Stimulated activated CD8-positive, alpha-beta memory T cell treated with anti-CD3 and anti-CD28 coated beads, Interleukin-4, amount 100 ng/mL, for 4 hours (primary cell): ENCODE measurements at places on chromosomes 6 and 20.

GRCh38 chr20:45963059-45964005, 8.7 kb downstream of the ZNF335 start:
- DNase-seq: no peak

DNA sequence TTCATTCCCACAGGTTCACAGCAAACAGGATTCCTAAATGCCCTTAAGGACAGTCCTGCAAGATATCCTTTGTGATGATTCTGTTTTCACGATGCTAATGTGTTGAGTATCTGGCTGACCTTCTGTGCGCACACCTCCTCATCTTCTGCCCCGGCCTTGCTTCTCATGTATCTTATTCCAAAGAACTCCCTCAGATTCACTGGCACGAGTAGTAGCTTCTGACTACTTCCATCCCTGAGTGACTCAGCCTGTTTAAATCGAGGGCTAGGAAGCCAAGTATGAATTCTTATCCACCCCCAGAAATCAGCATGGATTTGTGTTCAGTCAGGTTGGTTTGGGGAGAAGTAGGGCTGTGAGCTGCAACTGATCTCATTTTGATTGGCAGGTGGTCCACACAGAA, 190.2 kb upstream of the SNX9 start:
- DNase-seq: no peak

DNA sequence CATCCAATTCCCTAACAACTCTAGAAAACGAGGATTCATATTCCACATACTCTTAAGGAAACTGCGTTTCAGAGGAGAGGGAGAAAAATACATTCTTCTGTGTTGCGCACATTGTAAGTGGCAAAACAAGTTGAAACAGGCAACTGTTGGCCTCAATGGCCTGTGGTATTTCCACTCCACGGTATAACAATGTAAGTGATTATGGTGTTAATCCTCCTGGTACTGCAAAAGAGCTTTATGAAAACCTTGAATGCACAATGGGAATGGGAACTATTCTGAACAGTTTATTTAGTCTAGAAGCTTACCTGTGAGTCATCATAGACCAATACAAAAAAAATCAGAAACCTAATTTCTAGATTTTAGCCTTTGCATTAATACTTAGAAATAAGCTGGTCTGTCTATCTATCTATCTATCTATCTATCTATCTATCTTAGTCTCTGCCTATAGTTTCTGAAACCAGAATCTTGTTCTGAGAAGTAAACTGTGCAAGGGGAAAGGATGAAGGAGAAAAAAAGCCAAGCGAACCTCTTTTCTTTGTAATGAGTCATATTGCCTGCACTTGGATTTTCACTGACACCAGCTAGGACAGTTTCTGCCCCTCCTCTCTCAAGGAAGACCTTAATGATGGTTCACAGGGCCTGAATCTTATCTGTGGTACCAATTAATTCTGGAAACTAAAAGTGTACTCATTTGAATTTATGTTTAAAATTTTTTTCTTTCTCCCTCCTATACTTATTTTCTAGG, 101.5 kb downstream of the RNF144B start:
- no peak for DNase-seq

DNA sequence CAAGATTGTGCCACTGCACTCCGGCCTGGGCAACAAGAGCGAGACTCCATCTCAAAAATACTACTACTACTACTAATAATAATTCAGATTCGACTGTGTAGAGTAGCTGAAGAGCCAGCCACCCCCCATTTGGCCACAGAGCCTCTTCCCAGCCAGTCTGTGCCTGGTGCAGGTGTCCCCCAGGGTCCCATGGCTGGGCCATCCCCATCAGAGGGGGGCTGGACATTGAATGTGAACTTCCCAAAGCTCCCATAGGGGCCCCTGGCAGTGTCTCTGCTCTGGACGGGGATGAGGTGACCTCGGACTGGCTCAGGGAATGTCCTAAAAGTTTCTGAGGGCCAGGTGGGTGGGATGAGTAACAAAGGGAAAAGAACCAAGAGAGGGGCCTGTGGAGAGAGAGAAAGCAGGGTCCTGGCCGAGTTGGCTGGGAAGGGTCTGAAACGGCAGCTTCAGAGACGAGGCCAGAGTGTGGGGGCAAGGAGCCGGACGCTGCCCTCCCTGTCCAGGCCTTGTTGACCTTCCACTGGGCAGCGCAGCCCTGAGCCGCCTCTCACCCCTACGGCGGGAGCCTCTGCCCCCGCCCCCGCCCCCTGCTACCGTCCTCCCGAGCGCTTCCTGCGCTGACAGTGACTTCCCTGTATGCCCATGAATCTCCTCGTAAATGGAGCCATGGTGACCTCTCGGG, 24.9 kb upstream of the PCMTD2 start:
- DNase-seq: no peak

DNA sequence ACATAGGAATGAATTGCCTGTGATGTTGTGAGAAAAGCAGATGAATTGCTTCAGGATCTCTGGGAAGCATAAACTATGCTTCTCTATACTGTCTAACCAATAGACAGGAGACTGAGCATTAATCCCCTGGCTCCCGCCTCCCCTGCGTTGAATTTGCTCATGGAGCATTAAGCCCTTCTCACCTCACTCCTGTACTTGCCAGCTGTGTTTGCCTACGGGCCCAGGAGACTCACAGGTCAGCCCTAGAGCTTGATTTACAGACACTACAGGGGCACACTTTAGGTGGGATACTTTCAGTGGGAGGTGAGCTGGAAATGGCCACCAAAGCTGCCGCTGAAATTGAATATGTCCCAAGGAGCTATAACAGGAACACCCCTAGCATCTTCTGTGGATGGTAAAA, 418.7 kb downstream of the CBLN4 start:
- no peak for DNase-seq

DNA sequence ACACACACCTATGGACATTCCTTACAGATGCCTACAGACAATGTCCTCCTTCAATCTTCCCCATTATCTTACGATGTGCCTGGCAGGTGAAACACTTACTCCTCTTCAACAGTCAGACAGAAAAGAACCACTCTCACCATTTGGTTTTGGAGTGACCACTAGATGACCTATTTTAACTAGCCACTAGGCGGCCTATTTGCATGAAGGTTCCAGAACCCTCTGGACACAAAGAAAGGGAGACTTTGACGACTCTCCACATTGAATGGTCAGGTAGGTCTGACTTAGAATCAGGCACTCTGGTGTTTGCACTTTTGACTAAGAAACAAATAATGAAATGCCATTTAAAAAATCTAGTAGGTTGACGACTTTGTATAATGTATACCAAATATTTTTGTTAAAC, 42.0 kb downstream of the PNLDC1 start:
- DNase-seq: no peak

GRCh38 chr6:73566954-73567591, 46.2 kb upstream of the EEF1A1 start:
- DNase-seq: no peak

GRCh38 chr6:69887026-69887425, 20.7 kb downstream of the COL19A1 start:
- DNase-seq: no peak

DNA sequence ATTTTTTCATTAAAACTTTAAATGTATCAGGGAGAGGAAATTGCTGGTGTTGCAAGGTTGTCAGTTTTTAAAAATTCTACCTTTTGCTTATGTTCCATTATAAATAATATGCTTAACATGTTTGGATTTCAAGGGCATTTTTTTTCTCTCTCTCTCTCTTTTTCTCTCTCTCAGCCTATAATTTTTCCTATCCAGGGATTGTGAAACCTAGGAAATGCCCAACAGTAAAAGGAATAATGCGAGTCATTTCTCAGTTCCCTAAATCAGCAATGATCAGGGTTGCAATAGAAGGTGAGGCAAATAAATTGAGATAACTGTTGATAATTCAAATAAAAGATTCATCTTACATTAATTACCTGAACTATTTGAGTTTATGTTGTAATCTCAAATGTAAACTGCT, 53.2 kb upstream of the IFNGR1 start:
- no peak for DNase-seq

GRCh38 chr6:167963589-167964057, 33.8 kb upstream of the KIF25 start:
- DNase-seq: no peak

- no peak for DNase-seq
Observed at GRCh38 chr6:29861521-29862255, 34.1 kb downstream of the HLA-G start.

- DNase-seq: no peak
Observed at GRCh38 chr6:113290684-113291083, 566.5 kb upstream of the MARCKS start.

GRCh38 chr6:19391926-19392325, 445.2 kb upstream of the ID4 start:
- no peak for DNase-seq

DNA sequence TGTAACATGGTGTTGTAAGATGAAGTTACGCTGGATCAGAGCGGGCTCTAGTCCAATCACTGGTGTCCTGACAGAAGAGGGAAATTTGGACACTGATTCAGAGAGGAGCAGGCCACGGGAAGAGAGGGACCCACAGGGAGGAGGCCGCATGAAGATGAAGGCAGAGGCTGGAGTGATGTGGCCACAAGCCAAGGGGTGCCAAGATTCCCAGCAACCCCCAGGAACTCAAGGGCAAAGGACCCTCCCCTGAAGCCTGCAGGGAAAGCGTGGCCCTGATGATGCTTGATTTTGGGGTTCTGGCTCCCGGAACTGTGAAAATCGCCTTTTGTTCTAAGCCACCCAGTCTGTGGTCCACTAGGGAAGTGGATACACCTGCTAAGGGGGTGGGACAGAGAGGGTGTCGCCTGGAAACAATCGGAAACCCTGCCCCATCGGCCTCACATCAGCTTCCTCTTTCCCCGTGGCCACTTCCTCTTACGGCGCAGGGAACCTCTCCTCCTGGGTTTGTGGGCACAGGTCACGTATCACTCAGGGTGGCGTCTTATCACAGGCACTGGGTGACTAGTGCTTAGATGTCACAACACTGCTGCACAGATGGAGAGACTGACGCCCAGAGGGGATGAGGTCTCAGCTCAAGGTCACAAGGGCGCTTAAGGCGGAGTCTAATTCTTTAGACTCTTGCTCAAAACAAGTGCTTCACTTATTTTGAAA, 58.0 kb downstream of the SULF2 start:
- peak; percentile 15 for DNase-seq

- no peak for DNase-seq
Observed at GRCh38 chr20:44646641-44647274, 4.7 kb downstream of the ADA start.

GRCh38 chr20:55142932-55143331, 667.5 kb downstream of the DOK5 start:
- DNase-seq: no peak

GRCh38 chr6:37688078-37688850, 9.4 kb downstream of the MDGA1 start:
- DNase-seq: no peak

DNA sequence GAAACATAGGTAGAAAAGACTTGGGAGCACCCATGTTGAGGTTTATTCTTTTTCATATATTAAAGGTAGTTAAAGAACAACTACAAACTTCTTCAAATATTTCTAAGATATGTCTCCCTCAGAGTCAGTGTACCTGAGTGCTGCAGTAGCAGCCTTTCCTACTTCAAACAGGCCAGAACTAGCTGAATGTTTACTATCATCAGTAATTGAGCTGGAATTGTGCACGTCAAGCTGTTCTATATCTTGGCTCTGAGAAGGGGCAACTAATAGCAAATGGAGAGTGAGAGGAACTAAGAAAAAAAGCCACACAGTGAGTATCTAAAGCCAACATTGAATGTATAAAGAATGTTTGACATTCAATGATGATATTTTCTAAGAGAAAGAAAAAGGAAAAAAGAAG, 21.7 kb downstream of the MTCL3 start:
- no peak for DNase-seq

GRCh38 chr6:20036141-20036677, 176.1 kb downstream of the MBOAT1 start:
- DNase-seq: no peak

GRCh38 chr20:24737212-24737850, 211.7 kb upstream of the CST7 start:
- no peak for DNase-seq

GRCh38 chr6:28693033-28693750, 167.5 kb downstream of the GPX5 start:
- DNase-seq: no peak

- no peak for DNase-seq
Observed at GRCh38 chr6:129402244-129402643, 307.7 kb downstream of the ARHGAP18 start.

DNA sequence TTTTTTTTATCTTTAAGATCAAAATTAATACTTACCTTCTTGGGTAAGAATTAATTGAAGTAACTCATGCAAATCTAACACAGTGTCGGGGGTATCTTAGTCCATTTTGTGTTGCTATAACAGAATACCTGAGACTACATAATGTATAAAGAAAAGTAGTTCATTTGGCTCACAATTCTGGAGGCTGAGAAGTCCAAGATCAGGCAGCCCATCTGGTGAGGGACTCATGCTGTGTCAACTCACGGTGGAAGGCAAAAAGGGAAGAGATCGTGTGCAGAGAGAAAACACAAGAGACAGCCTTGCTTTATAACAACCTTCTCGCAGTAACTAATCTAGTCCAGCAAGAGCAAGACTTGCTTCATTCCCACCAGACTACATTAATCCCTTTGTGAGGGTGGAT, 92.9 kb upstream of the VSTM2L start:
- no peak for DNase-seq

- DNase-seq: no peak
Observed at GRCh38 chr6:766625-767024, 73.7 kb upstream of the EXOC2 start.

DNA sequence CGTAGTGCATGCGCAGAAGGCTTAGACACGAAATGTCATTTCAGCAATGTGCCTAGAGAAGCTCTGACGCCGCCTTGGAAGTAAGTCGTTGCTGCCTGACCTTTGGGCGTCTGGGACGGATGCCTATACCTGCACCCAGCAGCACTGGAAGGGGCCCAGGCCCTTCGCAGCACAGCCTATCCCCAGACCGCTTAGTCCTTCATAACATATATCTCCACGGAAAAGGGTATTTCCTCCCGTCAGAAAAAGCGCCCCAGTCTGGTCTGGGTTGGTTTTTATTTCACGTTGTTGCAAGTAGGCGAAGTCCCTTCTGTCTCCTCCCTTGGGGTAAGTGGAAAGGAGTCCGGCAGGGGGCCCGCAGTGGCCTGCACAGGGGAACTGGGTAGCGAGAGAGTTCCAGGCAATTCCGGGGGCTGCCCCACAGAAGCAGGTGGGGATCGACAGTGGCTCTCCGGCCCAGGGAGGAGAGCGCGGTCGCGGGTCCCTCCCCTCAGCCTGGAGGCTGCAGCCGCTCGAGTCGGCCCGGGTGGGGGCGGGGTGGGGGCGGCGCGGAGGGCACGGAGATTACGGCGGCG, 559 bp upstream of the EYA4 start:
- no peak for DNase-seq
